ENCODE measurements at places on chromosomes 4 and X. TPM values are rescaled to one million over a fixed set of nuclear protein-coding genes. Genes with fewer than 3 reads are reported as not detected.

The PDCL2 gene
- not detected for total RNA-seq

DNA sequence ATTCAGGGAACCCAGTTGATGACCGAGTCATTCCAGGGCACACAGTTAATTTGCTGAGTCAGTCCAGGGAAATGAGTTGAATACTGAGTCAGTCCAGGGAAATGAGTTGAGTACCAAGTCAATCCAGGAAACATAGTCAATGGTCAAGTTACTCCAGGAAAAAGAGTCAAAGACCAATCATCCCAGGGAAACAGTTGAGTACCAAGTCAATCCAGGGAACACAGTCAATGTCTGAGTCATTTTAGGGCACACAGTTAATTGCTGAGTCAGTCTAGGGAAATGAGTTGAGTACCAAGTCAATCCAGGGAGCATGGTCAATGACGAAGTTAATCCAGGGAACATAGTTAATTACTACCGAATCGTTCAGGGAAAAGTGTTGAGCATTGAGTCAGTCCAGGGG lies 754.4 kb downstream of the NLGN4X start:
- no peak overlapping the region for H3K27ac ChIP-seq
- no peak for DNase-seq
- H3K36me3 ChIP-seq: no peaks in the 10 kb centered on the region
- no peaks in the 10 kb centered on the region for H3K27me3 ChIP-seq
- H3K4me3 ChIP-seq: no peak overlapping the region

The CXCL8 gene
- total RNA-seq: 0.22 TPM

DNA sequence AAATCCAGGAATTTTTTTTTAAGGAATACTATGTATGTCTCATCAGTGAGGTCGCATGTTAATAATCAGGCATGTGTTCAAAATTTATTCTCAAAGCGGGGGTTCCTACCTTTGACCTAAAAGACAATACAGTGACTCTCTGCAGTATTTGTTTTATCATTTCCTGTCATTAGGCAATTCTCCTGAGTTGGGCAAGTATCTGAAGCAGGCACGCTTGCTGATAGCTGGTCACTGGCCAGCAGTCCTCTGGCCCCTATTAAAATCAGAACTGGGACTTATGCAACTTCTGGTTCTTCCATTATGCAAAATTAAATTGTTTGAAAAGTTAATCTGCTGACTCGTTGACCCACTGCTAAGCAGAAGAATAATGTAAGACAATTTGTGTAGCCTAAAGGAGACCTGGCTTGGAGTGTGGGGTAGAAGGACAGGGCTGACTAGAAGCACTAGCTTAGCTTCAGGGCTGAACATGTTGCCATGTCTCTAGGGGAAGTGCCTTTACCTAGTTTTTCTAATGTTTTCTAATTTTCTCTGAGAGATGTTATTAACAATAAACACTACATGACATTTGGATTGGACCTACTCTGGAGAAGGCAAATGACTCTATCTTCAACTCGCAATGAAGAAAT lies 36.0 kb upstream of the GABRA2 start:
- no peak for DNase-seq
- no peaks in the 10 kb centered on the region for H3K36me3 ChIP-seq
- no peak overlapping the region for H3K4me3 ChIP-seq
- no peaks in the 10 kb centered on the region for H3K4me1 ChIP-seq

The DRD5 gene
- not detected for total RNA-seq

- H3K4me1 ChIP-seq: no peaks in the 10 kb centered on the region
- H3K4me3 ChIP-seq: no peak overlapping the region
- H3K36me3 ChIP-seq: no peaks in the 10 kb centered on the region
- DNase-seq: no peak
- H3K27ac ChIP-seq: no peak overlapping the region
Observed at GRCh38 chrX:57640674-57641016, 39.4 kb downstream of the NLRP2B start.

GRCh38 chr4:57085278-57085677 lies 24.9 kb downstream of the IGFBP7 start:
- H3K27ac ChIP-seq: no peak overlapping the region
- DNase-seq: no peak
- peaks cover 6% of the 10 kb centered on the region for H3K36me3 ChIP-seq
- no peaks in the 10 kb centered on the region for H3K27me3 ChIP-seq
- H3K4me3 ChIP-seq: no peak overlapping the region

DNA sequence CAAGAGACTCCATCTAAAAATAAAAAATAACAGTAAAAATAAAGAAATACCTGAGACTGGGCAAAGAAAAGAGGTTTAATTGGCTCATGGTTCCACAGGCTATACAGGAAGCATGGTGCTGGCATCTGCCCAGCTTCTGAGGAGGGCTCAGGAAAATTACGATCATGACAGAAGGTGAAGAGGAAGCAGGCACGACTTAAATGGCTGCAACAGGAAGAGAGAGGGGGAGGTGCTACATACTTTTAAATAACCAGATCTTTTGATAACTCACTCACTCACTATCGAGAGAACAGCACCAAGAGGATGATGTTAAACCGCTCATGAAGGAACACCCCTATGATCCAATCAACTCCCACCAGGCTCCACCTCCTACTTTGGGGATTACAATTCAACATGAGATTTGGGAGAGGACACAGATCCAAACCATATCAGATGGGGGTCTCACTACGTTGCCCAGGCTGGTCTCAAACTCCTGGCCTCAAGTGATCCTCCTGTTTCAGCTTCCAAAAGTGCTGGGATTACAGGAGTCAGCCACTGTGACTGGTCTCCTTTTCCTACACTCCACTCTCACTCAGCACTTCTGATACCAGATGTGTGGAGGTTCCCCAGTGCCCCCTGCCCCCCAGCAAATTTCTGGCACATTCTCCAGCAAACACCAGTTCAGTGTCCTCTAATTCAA lies 11.9 kb upstream of the ZNF157 start:
- no peaks in the 10 kb centered on the region for H3K36me3 ChIP-seq
- H3K27me3 ChIP-seq: no peaks in the 10 kb centered on the region
- no peak for DNase-seq
- no peaks in the 10 kb centered on the region for H3K4me1 ChIP-seq

DNA sequence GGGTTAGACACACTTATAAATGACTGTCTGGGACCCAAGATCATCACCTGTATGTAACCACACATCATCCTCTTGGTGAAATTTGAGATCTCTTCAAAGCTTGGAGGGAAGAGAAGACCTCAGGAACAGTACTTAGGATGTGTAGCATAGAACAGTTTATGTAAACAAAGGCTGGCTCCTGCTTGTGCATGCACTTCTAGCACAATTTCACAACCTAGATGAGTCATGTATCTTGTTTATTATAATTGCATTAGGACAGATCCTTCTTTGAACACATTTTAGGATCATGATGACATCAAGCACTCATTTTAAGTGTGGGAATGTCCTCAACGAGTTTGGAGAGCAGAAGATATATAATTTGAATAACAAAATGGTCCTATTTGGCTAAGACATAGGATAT lies 26.3 kb upstream of the ZMAT1 start:
- H3K36me3 ChIP-seq: no peaks in the 10 kb centered on the region
- H3K27ac ChIP-seq: no peak overlapping the region
- H3K4me3 ChIP-seq: no peak overlapping the region
- no peaks in the 10 kb centered on the region for H3K27me3 ChIP-seq

The TLR6 gene
- 5.4 TPM for total RNA-seq

The CXCL11 gene
- not detected for total RNA-seq

- H3K27ac ChIP-seq: no peak overlapping the region
- no peaks in the 10 kb centered on the region for H3K4me1 ChIP-seq
- DNase-seq: no peak
Observed at GRCh38 chr4:123365412-123365811, 31.2 kb upstream of the SPRY1 start.

DNA sequence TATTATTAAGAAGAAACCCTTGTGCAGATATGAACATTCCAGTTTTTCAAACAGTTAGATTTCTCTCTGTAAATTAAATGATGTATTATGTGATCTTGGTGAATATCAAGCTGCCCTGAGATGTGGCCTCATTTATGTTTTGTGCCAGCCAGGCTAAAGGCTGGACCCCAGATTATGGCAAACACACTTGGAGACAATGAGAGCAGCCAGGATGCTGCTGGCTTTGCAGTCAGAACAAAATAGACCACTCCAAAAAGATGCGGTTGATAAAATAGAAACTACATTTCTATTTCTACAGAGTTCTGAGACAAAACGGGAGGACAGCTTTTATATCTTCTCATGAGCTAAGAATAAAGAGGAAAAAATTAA lies 296.5 kb downstream of the PPP3CA start:
- H3K27ac ChIP-seq: no peak overlapping the region
- H3K36me3 ChIP-seq: no peaks in the 10 kb centered on the region
- no peaks in the 10 kb centered on the region for H3K27me3 ChIP-seq
- H3K4me1 ChIP-seq: no peaks in the 10 kb centered on the region
- no peak overlapping the region for H3K4me3 ChIP-seq
- DNase-seq: no peak

DNA sequence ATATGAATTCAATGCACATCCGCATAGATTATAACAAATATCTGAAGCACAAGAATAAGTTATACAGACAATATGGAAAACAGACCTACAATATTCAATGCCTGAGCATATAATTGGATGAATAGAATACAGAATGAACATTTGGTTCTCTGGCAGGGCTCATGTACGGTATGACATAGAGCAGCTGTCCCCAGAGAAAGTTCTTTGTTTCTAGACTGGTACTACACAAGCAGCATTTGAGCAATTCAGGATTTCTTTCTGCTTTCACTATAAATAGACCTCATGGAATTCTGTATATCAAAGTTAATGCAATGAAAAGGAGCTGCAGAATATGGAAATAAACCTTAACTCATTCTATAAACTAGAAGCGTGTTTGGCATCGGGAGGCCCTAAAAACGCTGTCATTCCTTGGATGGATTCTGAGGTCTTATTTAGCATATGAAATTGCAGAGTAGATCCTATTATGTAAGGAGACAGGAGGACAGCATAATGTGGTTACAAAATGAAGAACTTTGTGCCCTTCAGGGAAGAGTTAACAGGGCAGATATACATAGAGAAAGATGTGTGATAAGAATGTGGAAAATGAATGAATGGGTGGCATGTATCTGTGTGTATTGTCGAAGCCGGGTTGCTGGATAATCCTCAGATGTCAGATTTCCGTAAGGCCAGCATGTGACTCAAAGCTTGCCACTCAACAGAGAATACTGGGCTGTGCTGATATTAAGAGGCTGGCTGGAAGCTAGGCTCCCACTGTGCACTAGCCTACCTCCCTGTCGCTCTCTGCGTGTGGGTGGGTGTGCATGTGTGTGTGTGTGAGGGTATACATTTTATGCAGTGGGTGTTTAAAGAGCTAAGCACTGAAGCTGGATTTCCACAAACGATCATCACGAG lies 103.3 kb upstream of the SLC4A4 start:
- no peak overlapping the region for H3K4me3 ChIP-seq
- no peak for DNase-seq
- no peak overlapping the region for H3K27ac ChIP-seq
- H3K4me1 ChIP-seq: peaks cover 24% of the 10 kb centered on the region
- no peaks in the 10 kb centered on the region for H3K36me3 ChIP-seq
